ENCODE measurements at places on chromosomes 13 and 19. TPM values are rescaled to one million over a fixed set of nuclear protein-coding genes. Genes with fewer than 3 reads are reported as not detected.

- no peak overlapping the region for H3K4me3 ChIP-seq
- H3K27me3 ChIP-seq = no peaks in the 10 kb centered on the region
- H3K27ac ChIP-seq = no peak overlapping the region
- no peak for DNase-seq
- H3K4me1 ChIP-seq = no peaks in the 10 kb centered on the region
These were observed 22.4 kb upstream of the EBI3 start for GRCh38 chr19:4206818-4207484.

DNA sequence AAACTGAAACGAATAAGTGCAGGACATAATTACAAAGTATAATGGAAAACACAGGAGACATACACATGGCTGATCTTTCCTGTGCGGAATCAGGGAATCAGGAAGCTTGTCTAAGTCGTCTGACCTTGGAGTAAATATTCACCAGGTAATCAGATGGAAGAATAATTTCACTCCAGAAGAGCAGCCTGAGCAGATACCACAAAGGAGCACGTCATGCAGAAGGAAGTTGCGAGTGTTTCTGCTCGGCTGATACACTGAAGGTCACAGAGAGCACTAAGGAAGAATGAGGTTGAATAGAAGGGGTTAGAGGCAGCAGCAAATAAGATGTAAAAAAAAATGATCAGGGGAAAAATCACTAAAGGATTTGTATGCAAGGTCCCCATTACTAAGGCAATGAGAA lies 122.3 kb upstream of the GPC6 start:
- no peak overlapping the region for H3K4me3 ChIP-seq
- no peaks in the 10 kb centered on the region for H3K27me3 ChIP-seq
- H3K4me1 ChIP-seq = no peaks in the 10 kb centered on the region
- no peak overlapping the region for H3K27ac ChIP-seq
- H3K36me3 ChIP-seq = no peaks in the 10 kb centered on the region
- DNase-seq = no peak

- no peaks in the 10 kb centered on the region for H3K36me3 ChIP-seq
- no peak for DNase-seq
- H3K27me3 ChIP-seq = no peaks in the 10 kb centered on the region
- H3K4me3 ChIP-seq = no peak overlapping the region
These were observed 315.8 kb upstream of the KLF12 start for GRCh38 chr13:74449811-74450524.

- no peak overlapping the region for H3K4me3 ChIP-seq
- no peaks in the 10 kb centered on the region for H3K27me3 ChIP-seq
- DNase-seq = no peak
- no peaks in the 10 kb centered on the region for H3K36me3 ChIP-seq
These were observed 737.1 kb upstream of the SPRY2 start for GRCh38 chr13:81078048-81078447.

DNA sequence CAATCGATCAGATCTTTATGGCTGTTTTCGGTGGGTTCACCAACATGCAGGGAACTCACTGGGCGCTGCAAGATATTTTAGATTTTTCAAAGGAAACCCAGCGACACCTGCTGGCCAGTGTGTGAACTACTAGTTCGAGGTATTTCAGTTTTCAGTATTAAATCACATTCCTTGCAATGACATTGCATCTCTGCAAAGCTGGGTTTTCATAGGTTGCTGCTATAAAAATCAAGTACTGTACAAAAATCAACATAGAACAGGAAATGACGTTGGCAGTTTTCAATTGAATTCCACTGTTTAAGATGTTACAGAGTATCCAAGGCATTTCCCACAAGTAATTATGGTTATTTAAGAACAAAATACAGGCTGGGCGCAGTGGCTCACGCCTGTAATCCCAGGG lies 17.6 kb downstream of the LIG1 start:
- H3K36me3 ChIP-seq = no peaks in the 10 kb centered on the region
- H3K4me3 ChIP-seq = no peak overlapping the region

- no peak for DNase-seq
- no peaks in the 10 kb centered on the region for H3K27me3 ChIP-seq
- H3K4me1 ChIP-seq = no peaks in the 10 kb centered on the region
These were observed at the start of gene PNMA8C for GRCh38 chr19:46428239-46429135. Gene PNMA8C, minus strand, starts transcription at chr19:46428936. Its CDS starts 577 bp downstream, at chr19:46428359.

GRCh38 chr19:42175952-42176648 lies 41.4 kb downstream of the DEDD2 start:
- no peaks in the 10 kb centered on the region for H3K36me3 ChIP-seq
- H3K4me3 ChIP-seq = peak overlapping the region; percentile 43
- H3K27me3 ChIP-seq = peaks cover 15% of the 10 kb centered on the region
- no peak overlapping the region for H3K27ac ChIP-seq
- no peak for DNase-seq
- H3K4me1 ChIP-seq = no peaks in the 10 kb centered on the region

TMC4 gene
- 5.1 TPM for total RNA-seq

DNA sequence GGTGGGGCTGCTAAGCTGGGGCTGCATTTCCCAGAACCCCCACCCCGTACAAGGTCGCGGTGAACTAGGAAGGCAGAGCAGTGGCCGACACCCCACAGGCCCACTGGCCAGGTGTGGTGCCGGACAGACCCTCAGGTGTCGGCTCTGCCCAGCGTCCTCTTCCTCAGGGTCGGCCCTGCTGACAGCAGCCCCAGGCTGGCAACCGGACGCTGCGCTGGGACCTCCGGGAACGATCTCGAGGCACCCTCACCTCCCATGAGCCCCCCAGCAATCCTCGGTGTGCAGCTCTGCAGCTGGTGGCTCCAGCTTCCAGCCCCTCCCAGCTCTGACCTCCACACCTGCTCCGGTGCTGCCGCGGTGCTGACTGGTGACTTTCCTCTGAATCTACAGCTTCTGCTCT lies 142.9 kb upstream of the SPACA7 start:
- no peak overlapping the region for H3K4me3 ChIP-seq
- H3K36me3 ChIP-seq = no peaks in the 10 kb centered on the region
- H3K4me1 ChIP-seq = no peaks in the 10 kb centered on the region
- DNase-seq = no peak
- no peaks in the 10 kb centered on the region for H3K27me3 ChIP-seq

C19orf73 gene
- total RNA-seq = 1.4 TPM

GRCh38 chr13:97367016-97367822 lies 66.8 kb upstream of the RAP2A start:
- no peak overlapping the region for H3K4me3 ChIP-seq
- peaks cover 53% of the 10 kb centered on the region for H3K4me1 ChIP-seq
- H3K27ac ChIP-seq = peak overlapping the region; percentile 66
- no peak for DNase-seq

SOX1 gene
- total RNA-seq = not detected

DNA sequence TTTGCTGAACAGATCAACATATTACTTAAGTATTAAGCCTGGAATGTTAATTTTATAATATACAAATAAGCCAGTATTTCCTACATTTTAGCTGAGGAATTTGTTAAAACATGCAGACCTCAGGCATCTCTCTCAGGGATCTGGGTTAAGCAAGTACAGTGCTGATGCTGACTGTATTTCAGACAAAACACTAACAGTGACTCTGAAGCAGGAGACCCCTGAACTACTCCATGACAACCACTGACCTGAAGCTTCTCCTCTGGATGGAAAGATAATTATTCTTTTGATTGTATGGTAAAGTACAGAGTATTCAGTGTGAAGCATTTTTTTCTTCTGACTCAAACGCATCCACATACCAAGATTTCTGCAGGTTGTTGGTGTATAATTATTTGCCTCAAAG lies 680.8 kb downstream of the LIG4 start:
- DNase-seq = no peak
- H3K27ac ChIP-seq = no peak overlapping the region
- H3K4me3 ChIP-seq = no peak overlapping the region
- no peaks in the 10 kb centered on the region for H3K4me1 ChIP-seq
- no peaks in the 10 kb centered on the region for H3K27me3 ChIP-seq

- H3K27ac ChIP-seq = no peak overlapping the region
- H3K4me3 ChIP-seq = no peak overlapping the region
- no peaks in the 10 kb centered on the region for H3K4me1 ChIP-seq
- no peaks in the 10 kb centered on the region for H3K36me3 ChIP-seq
These were observed 51.5 kb downstream of the SOX21 start for GRCh38 chr13:94660695-94661326.

GRCh38 chr13:28583651-28584091 lies 75.3 kb upstream of the POMP start:
- no peak overlapping the region for H3K27ac ChIP-seq
- DNase-seq = no peak
- H3K36me3 ChIP-seq = no peaks in the 10 kb centered on the region
- no peak overlapping the region for H3K4me3 ChIP-seq
- no peaks in the 10 kb centered on the region for H3K4me1 ChIP-seq
- no peaks in the 10 kb centered on the region for H3K27me3 ChIP-seq

GRCh38 chr19:51181377-51181912 lies 39.3 kb downstream of the SIGLEC7 start:
- H3K27ac ChIP-seq = no peak overlapping the region
- no peaks in the 10 kb centered on the region for H3K4me1 ChIP-seq
- H3K4me3 ChIP-seq = no peak overlapping the region
- H3K27me3 ChIP-seq = no peaks in the 10 kb centered on the region

MCF2L gene
- 0.57 TPM for total RNA-seq

- no peak overlapping the region for H3K4me3 ChIP-seq
- H3K36me3 ChIP-seq = no peaks in the 10 kb centered on the region
- H3K27me3 ChIP-seq = no peaks in the 10 kb centered on the region
- DNase-seq = no peak
- no peak overlapping the region for H3K27ac ChIP-seq
These were observed 364.0 kb downstream of the KCTD12 start for GRCh38 chr13:76522083-76522755.

DNA sequence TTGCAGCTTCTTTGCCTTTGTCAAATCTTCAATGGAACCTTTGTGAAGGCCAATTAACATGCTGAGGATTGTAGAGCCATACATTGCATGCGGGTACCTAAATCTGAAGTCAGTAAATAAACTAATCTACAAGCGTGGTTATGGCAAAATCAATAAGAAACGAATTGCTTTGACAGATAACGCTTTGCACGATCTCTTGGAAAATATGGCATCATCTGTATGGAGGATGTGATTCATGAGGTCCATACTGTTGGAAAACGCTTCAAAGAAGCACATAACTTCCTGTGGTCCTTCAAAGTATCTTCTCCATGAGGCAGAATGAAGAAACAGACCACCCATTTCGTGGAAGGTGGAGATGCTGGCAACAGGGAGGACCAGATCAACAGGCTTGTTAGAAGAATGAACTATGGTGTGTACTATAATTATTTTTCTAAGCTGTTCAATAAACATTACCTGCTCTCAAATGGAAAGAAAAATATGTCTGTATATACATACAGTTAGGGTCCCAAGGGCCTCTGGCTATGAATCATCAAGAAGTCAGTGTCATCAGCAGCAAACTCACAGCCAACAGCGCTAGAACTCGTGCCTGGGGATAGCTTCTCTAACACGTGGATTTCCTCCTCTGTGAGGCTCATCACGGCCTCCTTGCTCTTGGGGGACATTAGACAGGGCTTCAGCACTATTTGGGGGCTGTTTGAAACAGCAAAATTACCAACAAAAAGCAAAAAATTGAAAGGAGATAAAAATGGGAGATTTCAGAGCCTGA lies 2.9 kb upstream of the CD70 start:
- DNase-seq = no peak
- no peak overlapping the region for H3K4me3 ChIP-seq
- H3K4me1 ChIP-seq = no peaks in the 10 kb centered on the region
- H3K27ac ChIP-seq = peak overlapping the region; percentile 4
- H3K36me3 ChIP-seq = no peaks in the 10 kb centered on the region
- no peaks in the 10 kb centered on the region for H3K27me3 ChIP-seq

ZNF415 gene
- not detected for total RNA-seq

DNA sequence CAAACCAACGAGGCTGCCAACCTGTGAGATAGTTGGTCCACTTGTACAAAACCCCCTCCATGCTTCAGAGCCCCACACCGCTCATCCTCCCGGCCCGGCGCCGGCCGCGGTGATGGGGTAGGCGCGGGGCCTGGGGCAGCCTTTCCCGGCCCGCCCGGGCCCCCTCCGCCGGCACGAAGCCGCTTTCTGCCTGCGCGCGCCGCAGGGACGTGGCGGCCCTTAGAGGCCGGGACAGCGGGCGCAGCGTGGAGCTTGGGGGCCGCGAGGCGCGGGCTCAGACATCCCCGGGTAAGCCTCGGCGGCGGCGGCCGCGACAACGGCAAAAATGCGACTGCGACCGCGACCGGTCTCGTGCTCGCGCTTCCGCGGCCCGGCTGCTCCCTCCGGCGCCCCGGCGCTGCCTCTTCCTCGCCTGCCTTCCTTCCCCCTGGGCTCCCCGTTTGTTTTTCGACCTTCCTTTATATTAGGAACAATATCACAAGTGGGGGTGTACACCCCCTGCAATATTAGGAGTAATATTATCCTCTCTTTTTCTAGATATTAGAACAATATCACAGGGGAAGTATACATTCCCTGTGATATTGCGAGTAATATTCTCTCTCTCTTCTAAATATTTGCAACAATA lies 53.9 kb upstream of the CEACAM21 start:
- H3K4me3 ChIP-seq = peak overlapping the region; percentile 24
- H3K4me1 ChIP-seq = no peaks in the 10 kb centered on the region
- no peak overlapping the region for H3K27ac ChIP-seq
- H3K27me3 ChIP-seq = peaks cover 38% of the 10 kb centered on the region
- no peaks in the 10 kb centered on the region for H3K36me3 ChIP-seq

DNA sequence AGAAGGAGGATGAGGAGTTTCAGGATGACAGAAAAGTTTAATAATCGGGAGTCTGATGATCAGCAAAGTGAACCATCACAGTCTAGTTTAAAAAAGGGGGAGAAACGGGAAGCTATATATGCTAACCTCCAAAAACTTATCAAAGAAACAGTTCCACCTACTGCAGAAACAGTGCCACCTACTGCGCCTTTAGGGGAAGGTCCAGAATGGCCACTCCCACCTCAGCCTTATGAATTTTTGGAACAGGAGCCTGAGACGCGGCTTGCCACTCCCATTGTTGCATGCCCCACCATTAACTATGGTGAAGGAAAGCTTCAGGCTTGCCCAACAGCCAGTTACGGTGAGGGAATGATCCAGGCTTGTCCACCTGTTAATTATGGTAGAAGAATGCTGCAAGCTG lies 929.0 kb downstream of the SLITRK6 start:
- DNase-seq = no peak
- H3K36me3 ChIP-seq = no peaks in the 10 kb centered on the region
- no peaks in the 10 kb centered on the region for H3K4me1 ChIP-seq

- no peaks in the 10 kb centered on the region for H3K27me3 ChIP-seq
- no peak overlapping the region for H3K27ac ChIP-seq
- no peak for DNase-seq
- no peaks in the 10 kb centered on the region for H3K4me1 ChIP-seq
- no peaks in the 10 kb centered on the region for H3K36me3 ChIP-seq
- no peak overlapping the region for H3K4me3 ChIP-seq
These were observed 38.6 kb downstream of the LIG4 start for GRCh38 chr13:108176685-108177274.

CCNA1 gene
- not detected for total RNA-seq

DNA sequence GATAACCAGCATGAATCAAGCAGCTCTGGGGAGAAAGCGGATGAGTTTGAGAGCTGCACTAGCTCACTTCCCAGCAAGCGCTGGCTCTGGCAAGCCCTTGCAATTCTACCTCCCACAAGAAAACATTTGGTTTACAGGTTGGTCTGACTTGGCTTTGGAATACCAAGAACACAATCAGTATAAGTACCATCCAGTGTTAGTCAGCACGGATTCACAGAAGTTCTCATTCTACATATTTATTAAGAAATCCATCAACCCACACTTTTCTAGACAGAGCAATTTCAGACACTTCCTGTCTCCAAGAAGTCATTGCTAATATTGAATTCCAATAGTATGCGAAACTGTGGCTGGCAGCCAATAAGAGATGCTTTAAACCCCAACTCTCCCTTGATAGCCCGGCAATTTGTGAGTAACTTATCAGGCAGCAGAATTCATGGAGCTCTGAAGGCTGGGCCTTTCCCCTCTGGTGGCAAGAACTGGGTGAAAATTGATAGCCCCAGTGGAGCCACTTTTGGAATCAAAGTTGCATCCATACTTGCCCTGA lies 59.4 kb upstream of the WASF3 start:
- no peak for DNase-seq
- no peak overlapping the region for H3K4me3 ChIP-seq
- H3K4me1 ChIP-seq = no peaks in the 10 kb centered on the region
- H3K27me3 ChIP-seq = no peaks in the 10 kb centered on the region
- H3K36me3 ChIP-seq = no peaks in the 10 kb centered on the region

AP1M1 gene
- total RNA-seq = 88.7 TPM
